Amniotic stem cell (primary cell): ENCODE measurements at places on chromosomes 1 and 21.

DNA sequence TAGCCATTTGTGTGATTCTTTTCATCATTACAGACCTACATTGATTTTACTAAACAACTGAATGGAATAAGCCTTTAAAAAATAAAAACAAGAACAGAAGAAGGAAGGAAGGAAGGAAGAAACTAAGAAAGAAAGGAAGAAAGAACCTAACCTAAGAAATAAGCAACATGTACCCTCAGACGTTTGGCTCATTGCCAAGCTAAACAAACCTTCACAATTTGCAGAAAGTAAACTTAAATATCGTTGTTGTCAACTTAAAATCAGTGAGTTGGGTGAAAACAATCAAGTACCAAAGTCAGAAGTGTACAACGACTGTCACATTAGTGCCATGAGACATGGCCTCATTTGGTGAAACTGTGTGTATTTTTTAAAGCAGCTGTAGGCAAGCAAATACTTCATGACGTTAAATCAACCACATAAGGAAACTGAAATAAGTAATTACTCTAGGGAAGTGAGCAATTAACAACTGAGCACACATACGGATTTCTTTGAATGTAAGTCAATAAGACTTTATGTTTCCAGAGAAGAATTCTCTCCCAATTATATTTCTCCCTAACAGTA is 313.1 kb upstream of the TMPRSS15 start:
- no peak for DNase-seq

DNA sequence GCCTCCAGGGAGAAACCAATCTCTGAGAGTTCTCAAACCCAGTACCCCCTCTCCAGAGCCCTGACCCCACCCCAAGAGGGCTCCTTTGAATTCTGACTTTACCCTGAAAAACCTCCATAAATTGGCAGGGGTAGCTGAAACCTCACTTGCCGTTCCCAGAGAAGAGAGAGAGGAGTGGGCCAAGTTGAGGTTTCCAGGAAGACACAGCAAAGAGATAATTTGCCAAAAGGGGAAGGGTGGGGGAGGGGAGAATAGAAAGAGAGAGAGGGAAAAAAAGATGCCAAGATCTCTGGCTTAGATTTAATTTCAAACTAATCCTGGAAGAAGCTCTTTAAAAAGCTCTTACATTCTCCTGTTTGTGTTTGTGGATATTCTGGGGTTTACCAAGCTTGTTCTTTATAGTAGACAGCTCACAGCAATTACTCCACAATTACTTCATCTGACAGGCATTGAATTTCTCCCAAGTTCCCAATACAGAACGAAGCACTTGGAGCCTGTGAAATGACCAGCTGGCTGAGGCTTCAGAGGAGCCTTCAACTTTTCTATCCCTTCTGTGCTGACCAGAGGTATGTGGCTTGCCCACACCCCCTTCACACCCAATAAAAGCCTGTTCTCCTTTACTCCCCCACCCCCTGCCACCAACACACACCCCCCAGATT is 1.1 kb upstream of the GRHL3 start:
- no peak for DNase-seq

- no peak for DNase-seq
Measured at GRCh38 chr1:10471411-10472219, 714 bp downstream of the DFFA start.

DNA sequence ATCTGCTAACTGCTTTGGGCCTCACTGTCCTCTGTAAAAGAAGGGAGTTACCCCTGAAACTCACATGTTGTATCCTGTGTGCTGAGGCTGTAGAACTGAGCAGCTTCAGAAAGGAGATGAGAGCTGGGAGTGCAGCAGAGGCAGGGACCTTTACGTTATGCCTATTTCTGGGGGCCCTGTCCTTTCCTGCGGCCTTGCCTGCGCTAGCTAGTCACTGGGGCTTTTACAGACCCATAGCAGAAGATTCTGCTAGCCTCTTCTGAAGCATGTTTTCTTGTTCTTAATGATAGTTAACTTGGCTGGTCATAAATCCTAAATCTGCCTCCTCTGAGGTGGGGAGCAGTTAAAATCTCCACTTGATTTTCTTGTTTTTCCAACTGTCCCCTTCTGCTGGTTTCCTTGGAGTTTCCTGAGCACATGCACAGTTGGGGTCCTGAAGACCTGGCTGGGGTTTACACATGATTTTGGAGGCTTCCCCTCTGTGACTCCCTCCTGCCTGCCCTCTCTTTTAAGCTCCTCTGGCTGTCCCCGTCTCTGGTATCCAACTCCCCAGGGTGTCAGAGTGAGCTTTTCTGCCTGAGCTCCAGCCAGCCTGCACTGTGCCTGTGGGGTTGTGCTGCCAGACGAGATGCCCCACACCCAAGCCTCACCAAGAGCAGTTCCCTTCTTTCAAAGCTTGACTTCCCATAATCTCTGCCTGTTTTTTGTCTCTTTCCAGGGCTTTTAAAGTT is 76.6 kb downstream of the NOS1AP start:
- no peak for DNase-seq

DNA sequence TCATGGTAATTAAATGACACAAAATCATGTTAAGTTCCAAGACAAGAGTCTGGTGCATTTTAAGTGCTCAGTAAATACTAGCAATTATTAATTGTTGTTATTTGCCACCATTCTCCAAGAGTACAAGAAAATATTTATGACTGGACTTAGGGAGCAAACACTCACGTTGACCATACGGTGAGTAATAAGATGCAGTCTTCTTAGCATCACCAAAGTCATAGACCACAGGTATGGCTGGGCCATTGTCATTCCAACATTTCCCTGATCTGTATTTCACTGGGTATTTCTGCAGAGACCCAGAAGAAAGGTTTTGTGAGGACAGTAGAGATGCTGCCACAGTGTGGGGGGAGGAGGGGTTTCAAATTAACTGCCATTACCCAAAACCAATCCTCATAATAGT is 4.7 kb downstream of the ITLN2 start:
- DNase-seq, result no peak
